ENCODE measurements at places on chromosomes 2 and 18.

GRCh38 chr2:108287169-108287568, 1.5 kb upstream of the SULT1C2 start:
- DNase-seq = no peak

- no peak for DNase-seq
Observed at GRCh38 chr2:130878316-130878715, 41.6 kb downstream of the ARHGEF4 start.

- no peak for DNase-seq
Observed at GRCh38 chr2:15919716-15920434, 20.5 kb upstream of the MYCN start.

DNA sequence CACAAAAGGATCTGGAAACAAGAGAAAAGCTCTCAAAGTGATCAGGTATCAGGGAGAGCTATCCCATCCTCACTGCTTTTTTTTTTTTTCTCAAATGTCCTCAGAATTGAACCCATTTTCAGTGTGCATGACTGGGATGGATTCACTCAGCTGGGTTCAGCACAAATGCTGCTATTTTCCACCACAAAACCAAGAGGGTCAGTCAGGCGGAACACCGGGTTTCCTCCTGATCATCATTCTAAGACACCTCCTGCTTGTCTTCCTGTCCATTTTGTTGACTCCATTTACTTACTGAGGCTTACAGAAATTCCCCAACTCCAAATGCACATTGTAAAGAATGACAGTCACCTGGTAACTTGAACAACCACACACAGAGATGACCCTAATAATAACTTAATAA, 39.9 kb downstream of the CYRIA start:
- no peak for DNase-seq

GRCh38 chr2:177816766-177817165, 255.8 kb downstream of the PDE11A start:
- no peak for DNase-seq

- no peak for DNase-seq
Observed at GRCh38 chr18:11154368-11154989, 5.1 kb upstream of the PIEZO2 start.

DNA sequence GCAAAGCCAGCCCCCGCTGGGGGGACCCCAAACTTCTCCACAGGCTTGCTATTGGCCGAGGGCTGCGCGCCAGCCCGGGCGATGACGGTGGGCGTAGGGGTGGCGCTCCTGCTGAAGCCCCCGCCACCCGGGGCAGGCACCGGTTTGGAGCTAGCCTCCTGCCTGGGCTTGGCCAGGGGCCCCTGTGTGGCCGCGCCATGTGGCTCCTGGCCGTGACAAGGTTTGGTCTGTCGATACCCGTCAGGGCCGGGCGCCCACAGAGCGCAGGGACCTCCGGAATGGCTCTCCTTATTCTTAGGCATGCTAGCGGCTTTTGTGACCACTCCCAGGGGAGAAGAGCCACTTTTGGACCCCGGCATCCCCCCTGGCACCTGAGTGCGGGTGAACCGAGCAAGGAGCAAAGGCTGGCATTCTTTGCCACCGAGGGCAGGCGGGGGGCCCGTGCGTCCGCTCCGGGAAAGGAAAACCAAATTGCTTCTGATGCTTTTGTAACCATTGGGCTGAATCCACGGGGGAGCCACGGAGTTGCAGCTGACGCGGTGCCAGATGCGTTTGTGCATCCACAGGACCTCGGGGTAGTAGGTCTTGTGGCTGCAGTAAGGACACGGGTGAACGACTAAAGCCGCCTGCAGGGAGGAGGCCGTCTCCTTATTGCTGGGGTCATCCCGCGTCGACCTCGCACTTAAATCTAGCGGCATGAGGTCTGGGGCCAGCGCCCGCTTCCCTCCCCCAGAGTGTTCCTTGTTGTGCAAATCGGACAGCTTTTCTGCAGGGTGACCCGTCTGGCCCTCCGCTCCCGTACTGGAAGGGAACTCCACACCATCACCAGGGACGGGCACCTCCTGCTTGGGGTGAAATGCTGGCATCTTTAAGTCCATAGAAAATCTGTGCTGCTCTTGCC, 115.6 kb downstream of the ZNF516 start:
- DNase-seq = no peak

- no peak for DNase-seq
Observed at GRCh38 chr2:10446631-10447030, 1.5 kb downstream of the ODC1 start.

- DNase-seq = no peak
Observed at GRCh38 chr2:72778410-72778809, 47.4 kb downstream of the EXOC6B start.

DNA sequence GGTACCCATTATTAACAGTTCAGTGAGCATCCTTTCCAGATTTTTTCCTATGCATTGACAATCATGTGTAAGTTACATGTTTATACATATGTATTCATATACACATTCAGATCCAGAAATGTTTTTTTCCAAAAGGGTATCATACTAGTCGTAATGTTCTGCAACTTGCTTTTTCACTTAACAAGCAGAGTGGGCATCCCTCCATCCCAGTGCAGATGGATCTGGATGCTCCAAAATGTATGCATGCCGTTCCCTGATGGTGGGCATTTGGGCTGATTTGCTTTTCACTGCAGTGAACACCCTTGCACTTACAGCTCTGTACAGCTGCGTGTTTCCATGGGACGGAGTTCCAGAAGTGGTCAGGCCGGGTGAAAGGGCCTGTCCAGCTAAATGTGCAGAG, 57.0 kb downstream of the DNMT3A start:
- DNase-seq = no peak

DNA sequence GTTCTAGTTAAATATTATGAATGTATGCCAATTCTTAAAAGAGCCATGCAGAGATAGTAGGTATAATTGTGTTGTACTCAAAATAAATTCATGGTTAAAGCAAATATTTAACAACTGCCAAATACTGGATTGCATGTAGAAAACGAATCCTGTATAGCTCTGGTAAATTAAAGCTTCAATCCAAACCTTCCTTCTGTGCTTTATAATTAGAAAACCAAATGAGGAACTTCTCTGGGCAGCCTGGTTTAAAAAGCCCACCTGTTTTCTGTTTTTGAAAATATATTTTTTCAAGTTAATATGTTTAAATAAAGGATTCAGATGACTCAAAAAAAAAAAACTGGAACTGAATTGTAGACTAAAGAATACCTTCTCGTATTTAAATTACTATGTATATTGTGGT, 48.3 kb upstream of the ITGA4 start:
- DNase-seq = no peak

GRCh38 chr18:55320424-55321264, 267.3 kb downstream of the TCF4 start:
- DNase-seq = no peak

GRCh38 chr18:269480-270095, 1.7 kb upstream of the THOC1 start:
- no peak for DNase-seq

DNA sequence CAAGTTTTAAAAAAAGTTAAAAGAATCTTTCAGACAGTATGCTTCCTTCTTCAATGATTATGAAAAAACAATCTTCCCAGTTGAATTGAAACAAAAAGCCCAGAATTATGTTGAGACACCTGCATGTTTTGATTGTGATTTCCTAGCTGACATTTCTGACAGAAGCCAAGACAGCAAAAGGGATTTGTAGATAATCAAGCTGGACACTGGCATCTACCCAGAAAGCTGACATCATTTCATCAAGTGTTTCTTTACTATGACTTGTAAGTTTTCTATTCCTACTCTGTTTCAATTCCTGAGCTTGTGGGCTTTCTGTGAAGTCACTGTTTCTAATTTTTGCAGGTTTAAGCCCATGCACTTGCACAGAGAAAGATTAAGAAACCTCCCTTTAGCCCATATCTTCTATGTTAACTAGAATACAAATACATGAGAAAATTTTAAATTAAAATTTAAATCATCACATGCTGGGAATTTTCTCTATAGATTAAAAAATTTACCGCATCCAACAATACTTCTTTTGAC, 82.9 kb upstream of the CCDC85A start:
- no peak for DNase-seq

DNA sequence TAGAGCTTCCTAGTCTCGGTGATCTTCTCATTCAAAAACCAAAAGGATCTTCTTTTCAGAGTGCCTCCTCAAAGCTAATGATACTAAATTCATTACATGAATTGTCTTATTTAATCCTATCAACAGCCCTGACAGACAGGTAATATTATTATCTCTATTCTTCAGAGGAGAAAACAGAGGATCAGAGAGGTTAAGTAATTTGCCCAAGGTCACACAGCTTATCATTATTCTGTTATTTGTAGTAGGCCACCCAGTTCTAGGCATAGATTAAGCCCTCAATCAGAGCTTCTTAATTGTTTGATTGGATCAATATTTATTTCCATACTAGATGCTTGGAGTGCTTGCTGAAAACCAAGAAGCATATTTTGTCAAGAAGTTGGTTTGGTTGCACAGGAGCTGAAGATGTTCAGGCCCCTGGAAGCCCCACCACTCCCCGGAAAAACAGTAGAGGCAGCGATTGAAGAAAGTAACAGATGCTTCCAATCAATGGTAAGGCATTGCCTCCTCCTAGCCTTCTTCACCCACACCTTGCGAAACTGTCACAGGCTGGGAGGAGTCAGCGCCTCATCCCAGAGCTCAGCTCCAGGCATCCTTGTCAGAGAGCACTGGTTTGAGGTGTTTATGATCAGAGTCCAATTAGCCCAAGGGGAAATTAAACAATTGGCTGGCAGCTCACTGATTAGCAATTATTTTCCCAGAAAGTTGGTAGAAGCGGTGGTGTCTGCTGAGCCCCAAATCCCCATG, 487.2 kb downstream of the BCL11A start:
- no peak for DNase-seq

DNA sequence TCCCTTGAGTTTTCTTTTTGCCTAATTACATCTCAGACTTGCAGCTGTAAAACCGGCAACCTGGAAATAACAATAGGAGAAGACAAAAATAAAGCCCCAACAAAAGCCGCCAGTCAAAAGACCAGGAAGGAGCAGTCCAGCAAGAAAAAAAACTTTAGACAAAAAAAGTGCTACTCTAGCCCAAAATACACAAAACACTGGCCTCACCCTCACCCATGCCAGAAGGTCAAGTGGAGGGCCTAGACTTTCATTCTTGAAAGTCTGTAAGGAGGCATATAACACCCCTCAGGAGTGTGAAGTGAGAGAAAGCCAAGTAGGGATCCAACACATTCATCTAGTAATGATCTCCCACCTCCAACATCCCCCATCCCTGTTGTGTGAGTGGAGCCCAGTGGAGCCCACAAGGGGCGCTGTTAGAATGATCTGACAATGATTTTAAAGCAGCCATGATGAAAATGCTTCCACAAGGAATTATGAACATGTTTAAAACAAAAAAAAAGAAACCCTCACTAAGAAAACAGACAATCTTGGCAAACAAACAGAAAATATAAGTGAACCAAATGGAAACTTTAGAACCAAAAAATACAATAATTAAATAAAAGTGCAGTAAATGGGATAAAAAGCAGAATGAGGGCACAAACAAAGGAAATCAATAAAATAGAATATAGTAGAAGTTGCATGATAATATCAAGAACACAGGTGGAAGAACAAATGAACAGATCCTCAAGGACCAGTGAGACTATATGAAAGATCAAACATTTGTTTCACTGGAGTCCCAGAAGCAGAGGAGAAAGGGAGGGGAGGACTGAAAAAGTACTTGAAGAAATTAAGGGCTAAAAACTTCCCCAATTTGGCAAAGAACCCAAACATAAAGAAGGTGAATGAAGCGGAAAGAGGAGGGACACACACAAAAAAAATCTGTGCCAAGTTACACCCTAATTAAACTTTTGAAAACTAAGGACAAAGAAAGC, 23.9 kb downstream of the SESTD1 start:
- DNase-seq = no peak

DNA sequence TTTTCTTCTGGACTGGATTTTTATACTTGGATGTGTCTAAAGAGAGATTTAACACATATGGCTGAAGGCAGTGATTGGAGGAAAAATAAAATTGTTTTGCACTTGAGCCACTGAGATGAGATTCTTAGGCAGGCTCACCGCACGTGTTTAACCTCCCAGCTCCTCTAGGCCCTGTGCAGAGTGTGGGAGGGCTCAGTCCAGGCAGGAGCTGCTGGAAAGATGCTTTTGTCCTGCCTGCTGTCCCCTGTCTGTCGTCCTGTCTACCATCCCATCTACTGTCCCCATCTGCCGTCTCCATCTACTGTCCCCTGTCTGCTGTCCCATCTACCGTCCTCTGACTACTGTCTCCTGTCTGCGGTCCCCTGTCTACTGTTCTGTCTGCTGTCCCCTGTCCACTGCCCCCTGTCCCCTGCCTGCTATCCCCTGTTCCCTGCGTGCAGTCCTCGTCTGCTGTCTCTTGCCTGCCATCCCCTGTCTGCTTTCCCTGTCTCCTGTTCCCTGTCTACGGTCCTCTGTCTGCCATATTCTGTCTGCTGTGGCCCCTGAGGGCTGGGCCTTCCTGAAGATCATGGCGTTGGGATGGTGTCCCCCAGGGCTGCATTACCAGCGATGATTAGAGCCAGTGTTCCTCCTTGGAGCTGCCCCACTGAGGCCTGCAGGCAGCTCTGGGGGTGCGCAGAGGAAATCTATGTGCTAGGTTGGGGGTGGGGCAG, 43.7 kb upstream of the HS6ST1 start:
- no peak for DNase-seq

Data from CD4-positive, alpha-beta T cell treated with Interferon alpha-2 for 1 hour (primary cell).